Stimulated activated CD8-positive, alpha-beta memory T cell treated with anti-CD3 and anti-CD28 coated beads, Interleukin-7, amount 100 ng/mL, for 48 hours (primary cell): ENCODE measurements at places on chromosomes 4 and X.

- no peak for DNase-seq
These were observed 17.1 kb downstream of the GRPR start for GRCh38 chrX:16140448-16140847.

DNA sequence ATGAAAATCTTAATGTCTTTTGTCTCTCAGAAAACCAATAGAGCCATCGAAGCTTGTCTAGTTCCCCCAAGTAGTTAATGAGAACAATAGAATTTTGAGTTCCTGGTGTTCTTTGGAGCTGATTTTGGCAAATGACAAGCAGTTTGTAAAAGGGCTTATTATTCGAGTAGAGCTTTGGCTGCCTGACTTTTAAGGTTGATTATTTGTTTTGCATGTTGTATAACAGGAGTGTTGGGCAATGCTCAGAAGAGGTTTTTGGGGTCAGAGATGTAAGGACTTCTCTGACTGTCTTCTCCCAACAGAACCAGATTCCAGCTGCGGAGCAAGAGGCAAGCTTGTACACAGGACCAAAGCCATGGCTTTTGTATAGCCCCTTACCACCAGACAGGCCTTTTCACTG is 30.0 kb downstream of the ZCCHC12 start:
- DNase-seq: no peak

GRCh38 chr4:150421612-150422011 is 160.3 kb upstream of the MAB21L2 start:
- DNase-seq: no peak

DNA sequence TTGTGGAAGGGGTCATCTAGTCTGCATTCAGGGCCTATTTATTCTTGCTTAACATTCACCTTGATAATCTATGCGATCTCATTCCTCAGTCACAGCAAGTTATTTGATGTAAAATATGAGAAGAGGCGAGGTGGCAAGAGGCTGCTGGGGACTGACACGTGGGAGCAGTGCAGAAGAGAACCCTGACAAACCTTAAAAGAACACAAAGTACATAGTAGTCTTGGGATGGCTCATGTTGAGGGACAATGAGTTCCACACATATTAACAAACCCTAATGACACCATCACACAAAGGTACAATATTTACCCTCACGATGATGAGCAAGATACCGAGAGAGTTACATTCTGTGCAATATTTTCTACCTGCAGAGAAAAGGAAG is 57.5 kb downstream of the MAML3 start:
- DNase-seq: no peak

- DNase-seq: no peak
These were observed 32.6 kb downstream of the ABHD18 start for GRCh38 chr4:127997534-127998388.

DNA sequence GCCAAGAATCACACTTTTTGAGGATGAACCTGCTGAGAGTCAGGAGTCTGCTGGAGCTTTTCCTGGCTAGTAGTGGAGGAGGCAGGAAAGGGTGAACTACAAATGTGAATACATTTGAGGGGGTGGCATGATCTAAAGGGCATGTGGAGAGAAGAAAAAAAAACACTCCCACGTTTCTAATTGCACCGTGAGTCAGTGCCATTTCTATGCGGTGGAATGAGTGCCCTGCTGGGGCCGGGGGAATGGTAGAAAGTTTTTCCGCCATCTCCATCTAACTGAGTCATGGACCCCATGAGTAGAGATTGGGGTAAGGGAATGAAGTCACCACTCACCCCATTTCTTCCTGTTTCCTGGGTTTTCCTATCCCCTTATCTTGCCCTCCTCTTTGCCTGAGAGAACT is 19.8 kb downstream of the BEX3 start:
- DNase-seq: no peak

GRCh38 chrX:29478336-29479069 is 736.9 kb upstream of the MAGEB2 start:
- no peak for DNase-seq

GRCh38 chr4:5928274-5928673 is 35.4 kb upstream of the CRMP1 start:
- no peak for DNase-seq

- peak; percentile 36 for DNase-seq
These were observed 27.3 kb downstream of the CT45A1 start for GRCh38 chrX:135740681-135741149.

DNA sequence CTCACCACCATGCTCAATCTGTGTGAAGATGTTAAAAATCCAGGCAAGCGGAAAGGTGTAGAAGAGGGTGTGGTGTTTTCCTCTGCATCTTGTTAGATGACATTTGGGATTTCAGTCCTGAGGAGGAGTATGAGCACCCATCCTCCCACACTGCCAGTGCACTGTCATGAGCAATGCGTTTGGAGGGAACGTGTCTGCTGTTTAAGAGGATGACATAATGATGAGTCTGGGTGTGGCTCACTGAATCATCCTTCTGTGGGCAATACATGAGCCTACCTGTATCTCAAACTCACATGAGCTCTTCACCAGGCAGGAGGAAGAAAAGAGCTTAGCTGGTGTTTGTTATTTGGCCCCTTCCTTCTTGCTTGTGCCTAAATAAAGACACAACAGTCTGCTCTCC is 67.9 kb upstream of the ARX start:
- DNase-seq: peak; percentile 0

GRCh38 chr4:16897991-16898827 is at the start of gene LDB2:
TSS of gene LDB2 (minus strand) at chr4:16898645.
- no peak for DNase-seq

DNA sequence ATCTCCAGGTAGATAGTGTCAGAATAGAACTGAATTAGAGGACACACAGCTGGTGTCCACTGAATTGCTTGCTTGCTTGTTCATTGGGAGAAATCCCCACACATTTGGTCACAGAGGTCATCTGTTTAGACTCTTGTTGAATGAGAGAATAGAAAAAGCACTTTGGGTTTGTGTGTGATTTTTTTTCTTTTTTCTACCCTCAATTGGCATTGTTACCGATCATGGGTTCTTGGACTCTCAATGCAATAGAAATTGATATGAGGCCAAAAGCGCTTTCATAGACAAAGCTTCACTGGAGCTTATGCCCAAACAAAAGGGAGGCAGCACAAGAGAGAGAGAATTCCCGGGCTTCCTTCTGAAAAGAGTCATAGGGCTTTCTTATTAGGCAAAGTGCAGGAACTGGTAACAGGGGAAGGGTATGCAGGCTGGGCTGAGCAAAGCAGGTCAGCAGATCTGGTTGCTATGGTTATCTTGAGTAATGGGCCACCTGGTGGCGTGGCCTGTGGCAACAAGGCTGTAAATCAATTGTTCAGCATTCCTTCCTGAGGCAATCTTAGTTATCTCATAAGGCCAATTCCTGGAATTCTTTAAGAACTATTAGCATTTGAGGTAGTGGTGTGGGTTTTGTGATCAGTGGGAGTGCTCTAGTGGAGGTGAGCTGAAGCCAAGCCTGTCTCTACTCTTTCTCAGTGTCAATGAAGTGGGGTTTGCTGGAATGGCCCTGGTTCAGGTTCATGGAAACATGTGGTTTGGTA is 5.3 kb upstream of the GPR82 start:
- no peak for DNase-seq

- DNase-seq: no peak
These were observed 25.0 kb downstream of the COQ2 start for GRCh38 chr4:83259586-83259985.

DNA sequence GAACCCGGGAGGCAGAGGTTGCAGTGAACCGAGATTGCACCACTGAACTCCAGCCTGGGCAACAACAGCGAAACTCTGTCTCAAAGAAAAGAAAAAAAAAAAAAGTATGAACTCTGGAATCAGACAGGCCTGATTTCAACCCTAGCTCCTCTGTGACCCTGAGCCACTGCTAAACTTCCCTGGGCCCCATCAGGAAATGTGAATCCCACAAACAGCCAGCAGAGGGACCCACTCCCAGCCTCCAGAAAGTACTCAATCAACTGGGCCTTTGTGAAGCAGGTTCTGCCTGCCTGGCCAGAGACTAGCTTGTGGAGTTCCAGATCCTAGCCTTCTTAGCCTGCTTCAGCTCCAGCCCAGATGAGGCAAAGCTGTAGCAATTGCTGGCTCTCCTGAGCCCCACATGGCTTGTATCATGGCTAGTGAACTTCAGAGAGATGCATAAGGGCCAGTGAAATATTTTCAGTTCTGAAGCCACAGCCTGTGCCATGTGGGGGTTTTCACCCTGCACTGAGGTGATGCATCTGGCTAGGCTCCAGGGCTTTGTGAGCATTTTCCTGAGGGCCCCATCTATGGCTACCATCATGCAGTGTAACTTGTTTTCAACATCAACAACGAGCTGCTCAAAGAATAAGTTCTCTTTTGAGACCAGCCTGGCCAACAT is 7.2 kb upstream of the IDS start:
- DNase-seq: no peak
